ENCODE measurements at places on chromosomes 13 and 19.

DNA sequence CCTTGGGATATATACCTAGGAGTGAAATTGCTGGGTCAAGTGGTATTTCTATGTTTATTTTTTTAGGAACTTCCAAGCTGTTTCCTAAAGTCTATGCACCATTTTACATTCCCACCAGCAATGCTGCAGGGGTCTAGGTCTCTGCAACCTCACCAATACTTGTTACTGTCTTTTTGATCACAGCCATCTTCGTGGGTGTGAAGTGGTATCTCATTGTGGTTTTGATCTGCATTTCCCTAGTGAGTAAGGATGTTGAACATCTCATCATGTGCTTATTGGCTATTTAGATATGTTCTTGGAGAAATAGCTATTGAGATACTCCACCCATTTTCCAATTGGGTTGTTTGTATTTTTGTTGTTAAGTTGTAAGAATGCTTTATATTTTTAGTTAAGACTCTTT lies 2.7 kb downstream of the OR10H2 start:
- no peak for DNase-seq

GRCh38 chr19:3106509-3107141 lies 12.5 kb downstream of the GNA11 start:
- no peak for DNase-seq

- no peak for DNase-seq
Measured at GRCh38 chr13:97113231-97114001, 108.7 kb upstream of the MBNL2 start.

DNA sequence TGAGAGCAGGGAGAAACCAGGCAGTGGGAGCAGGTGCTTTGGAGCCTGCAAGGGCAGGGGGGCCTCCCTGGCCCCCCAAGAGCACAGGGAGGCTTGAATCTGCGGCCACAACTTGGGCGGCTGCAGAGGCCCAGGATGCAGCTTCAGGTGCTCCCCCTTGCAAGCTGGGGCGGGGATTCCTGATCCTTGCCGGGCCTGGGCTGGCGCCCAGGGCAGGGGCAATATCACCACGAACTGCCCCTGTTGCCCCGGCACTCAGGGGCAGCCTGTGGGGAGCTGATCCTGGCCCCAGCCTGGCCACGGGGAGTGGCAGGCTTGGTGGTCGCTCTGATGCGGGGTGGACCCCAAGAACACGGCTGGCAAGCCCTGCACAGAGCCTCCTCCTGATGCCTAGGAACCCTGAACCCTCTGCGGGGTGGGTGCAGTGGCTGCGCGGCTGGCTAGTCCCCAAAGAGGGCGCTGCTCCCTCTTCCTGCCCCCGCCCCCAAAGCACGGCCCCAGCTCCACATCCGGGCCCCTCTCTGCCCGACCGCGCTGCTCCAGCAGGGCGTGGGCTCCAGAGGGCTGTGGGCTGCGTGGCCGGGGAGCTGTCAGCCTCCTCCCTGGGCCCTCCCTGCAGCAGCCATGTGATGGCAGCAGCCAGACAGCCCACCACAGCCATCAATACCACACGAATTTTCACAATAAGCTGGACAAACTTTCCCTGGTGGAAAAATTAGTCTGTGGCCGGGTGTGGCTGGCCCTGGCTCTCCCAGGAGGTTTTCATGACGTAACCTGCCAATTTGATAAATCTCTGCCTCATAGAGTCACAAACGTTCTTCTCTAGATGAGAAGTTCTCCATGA lies 21.0 kb downstream of the TNFSF9 start:
- no peak for DNase-seq

- DNase-seq = no peak
Measured at GRCh38 chr19:8307400-8307964, 676 bp downstream of the CD320 start.

- DNase-seq = no peak
Measured at GRCh38 chr19:29887442-29887855, 54.6 kb upstream of the URI1 start.

GRCh38 chr13:101417043-101417406 lies 717 bp upstream of the NALCN start:
- DNase-seq = no peak

GRCh38 chr19:21758296-21758695 lies 9.1 kb downstream of the ZNF100 start:
- DNase-seq = no peak

- DNase-seq = no peak
Measured at GRCh38 chr13:59476366-59476765, 687.4 kb downstream of the DIAPH3 start.

- no peak for DNase-seq
Measured at GRCh38 chr13:23175920-23176319, 4.9 kb upstream of the SGCG start.

DNA sequence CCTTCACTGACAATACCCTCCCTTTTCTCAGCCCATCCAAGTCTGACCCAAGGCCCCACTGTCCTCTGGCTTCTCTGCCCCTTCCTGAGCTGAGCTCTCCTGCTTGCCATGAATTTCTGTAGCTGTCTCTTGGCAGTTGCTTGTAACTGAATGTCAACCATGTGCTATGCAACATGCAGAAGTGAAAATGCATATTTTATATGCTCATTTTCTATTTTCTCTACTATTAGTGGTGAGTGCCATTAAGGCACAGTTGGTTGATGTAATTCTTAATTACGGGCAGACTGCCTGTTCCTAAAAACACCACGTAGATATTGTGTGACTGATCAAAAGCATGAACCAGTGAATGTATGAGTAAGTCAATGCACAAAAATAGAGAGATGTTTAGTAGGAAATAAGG lies 29.6 kb downstream of the TNFSF11 start:
- DNase-seq = no peak

GRCh38 chr13:34522808-34523207 lies 419.3 kb upstream of the NBEA start:
- DNase-seq = no peak

Measured in C1 segment of cervical spinal cord (tissue), 14 donors.